ENCODE measurements at places on chromosomes 2 and 18.
A peak's percentile ranks its signal among the peaks of the same experiment; 100 is the strongest.

DNA sequence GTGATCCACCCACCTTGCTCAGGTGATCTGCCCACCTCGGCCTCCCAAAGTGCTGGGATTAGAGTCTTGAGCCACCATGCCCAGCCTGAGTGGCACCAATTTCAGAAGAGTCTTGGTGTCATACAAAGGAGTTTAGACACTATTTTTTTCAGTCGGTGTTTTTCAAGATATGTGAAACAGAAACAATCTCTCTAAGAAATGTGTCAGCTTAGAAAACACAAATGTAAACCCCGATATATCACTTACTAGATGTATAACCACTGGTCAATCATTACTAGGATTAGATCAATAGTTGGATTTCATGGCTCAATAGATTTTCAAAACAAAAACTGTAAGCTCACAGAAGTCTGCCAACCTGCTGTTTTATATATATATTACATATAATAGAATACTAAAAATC, 67.2 kb upstream of the FRZB start:
- DNase-seq = no peak

GRCh38 chr18:51988277-51988676, 351.7 kb upstream of the DCC start:
- DNase-seq = no peak

- DNase-seq = no peak
Observed at GRCh38 chr18:40874233-40874632, 1080.8 kb upstream of the PIK3C3 start.

- no peak for DNase-seq
Observed at GRCh38 chr18:77765468-77765867, 515.8 kb downstream of the GALR1 start.

GRCh38 chr2:206942592-206943478, 3.5 kb downstream of the CPO start:
- no peak for DNase-seq

GRCh38 chr2:236550290-236550689, 19.3 kb upstream of the ACKR3 start:
- no peak for DNase-seq

GRCh38 chr2:230885463-230886130, 20.9 kb downstream of the ITM2C start:
- no peak for DNase-seq

DNA sequence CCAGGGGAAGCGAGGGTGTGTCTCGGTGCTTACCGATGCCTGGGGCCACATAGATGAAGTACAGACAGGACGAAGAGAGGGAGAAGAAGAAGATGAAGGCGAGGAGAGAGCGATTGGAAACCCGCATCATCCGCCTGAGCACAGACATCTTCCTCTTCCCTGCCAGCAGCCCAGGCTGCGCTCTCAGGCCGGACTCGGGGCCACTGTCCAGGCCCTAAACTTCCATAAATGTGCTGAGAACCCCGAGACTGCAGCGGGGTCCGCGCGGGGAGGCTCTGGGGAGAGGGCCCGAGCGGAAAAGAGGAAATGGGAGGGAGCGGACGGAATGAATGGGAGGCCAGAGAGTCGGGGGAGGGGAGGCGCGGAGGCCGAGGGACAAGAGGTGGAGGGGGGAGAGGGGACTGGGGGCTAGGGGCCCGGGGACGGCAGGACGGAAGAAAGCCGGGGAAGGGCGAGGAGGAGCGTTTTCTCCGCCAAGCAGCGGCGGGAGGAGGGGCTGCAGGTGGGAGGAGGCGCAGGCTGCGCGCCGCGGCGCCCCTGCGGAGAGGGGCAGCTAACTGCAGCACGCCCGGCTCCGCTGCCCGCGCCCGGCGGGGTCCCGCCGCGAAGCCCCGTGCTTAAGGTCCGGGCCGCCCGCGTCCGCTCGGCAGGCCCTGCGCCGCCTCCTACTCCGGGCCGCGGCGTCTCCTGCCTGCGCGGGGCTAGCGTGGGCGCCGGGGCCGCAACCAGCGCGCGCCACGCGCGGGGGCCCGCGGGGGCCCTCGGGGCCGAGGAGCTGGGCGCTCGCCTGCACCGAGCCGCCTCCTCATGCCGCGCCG, at the start of gene B4GALT6:
Gene B4GALT6 (minus strand): TSS at position 303 of the 818 bp plus-strand sequence. CDS start 155 bp downstream, at position 148.
- no peak for DNase-seq

DNA sequence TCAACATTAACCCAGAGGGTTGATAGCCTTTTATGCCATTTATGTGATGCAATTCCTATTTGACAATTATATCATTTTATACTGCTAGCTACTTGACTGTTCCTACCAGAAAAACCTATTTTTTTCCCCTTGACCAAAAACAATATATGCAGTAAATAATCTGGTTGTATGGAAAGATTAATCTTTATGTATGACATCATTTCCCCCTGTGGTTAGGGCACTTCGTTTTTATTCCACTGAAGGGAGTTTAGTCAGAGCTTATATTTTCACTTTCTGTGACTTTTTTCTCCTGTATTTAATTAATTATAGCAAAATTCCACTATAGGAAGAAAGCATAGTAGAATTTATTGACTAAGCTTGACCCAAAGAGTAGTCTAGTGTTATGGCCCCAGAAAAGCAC, 107.6 kb downstream of the HAUS1 start:
- DNase-seq = no peak

DNA sequence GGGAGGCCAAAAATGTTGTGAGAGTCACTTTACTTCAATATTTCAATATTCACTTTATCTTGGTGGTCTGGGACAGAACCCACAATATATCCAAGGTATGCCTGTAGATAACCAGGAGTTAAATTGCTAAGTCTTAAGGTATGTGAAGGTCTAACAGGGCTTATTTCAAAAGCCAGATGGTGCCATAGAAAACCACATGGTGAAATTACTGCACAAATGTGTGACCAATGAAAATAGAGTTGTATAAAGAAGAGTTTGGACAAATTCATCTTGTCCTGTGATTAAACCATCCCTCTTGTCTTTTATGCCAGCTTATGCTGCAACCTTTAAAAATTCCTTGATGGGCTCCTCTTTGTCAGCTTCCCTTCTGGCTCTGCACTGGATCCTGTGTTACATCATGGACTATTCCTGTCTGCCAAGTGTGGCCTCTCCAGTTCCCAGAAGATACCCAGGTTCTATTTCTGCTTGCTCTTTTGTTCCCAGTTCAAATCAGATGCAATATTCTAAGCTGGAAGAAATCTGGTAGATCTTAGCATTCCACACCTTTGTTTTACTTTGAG, 46.8 kb downstream of the ANTXR1 start:
- no peak for DNase-seq

GRCh38 chr2:61645911-61646310, 107.8 kb upstream of the XPO1 start:
- DNase-seq = no peak

GRCh38 chr2:209463226-209463625, 39.4 kb downstream of the MAP2 start:
- DNase-seq = no peak

DNA sequence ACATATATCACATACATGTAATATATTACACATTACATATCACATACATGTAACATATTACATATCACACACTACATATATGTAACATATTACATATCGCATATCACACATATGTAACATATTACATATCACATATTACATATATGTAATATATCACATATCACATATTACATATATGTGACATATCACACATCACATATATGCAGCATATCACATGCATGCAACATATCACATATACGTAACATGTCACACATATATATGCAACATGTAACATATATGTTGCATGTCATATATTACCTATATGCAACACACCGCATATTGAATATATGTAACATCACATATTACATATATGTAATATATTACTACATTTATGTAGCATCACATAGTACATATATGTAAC, 211.2 kb downstream of the ARL6IP6 start:
- DNase-seq = no peak

DNA sequence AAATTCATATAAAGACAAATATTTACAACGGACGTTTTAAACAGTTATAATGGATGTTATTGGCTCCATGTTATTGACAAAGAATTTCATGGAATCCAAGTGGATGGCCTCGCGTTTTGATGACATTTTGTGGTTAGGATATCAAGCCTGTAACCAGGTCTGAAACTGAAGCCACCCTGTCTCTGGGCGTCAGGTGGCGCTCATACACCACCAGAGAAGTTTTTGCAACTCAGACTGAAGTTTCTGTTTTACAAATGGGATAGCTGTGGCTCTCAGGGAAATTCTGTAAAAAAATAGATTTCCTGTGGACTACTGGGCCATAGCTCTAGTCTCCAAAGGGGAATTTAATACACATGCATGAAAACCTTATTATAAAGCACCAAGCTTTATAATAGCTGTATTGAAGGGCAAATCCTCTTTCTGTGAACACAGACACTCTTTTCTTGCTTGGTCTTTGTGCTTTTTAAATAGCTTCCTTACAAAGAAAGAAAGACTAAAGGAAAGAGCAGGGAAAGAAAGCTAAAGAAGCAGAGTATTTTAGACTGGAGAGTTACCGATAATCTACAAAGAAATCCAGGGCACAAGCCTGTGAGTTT, 86.7 kb downstream of the C18orf54 start:
- DNase-seq = peak; percentile 3

DNA sequence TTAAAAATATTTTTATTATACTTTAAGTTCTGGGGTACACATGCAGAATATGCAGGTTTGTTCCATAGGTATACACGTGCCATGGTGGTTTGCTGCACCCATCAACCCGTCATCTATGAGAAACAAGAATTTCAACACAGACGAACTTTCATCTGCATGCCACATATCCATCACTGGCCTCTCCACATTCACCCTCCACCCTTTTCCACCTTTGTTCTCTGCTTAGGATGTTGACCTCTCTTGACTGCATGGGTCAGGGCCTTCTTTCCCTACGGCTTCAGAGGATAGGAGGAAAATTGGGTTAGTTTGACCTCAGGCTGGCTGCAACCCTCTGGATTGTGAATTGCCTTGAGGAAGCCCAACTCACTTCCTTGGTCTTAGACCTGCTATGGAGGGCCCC, 260.9 kb downstream of the MREG start:
- no peak for DNase-seq

GRCh38 chr2:79627237-79627636, 114.4 kb downstream of the CTNNA2 start:
- no peak for DNase-seq

DNA sequence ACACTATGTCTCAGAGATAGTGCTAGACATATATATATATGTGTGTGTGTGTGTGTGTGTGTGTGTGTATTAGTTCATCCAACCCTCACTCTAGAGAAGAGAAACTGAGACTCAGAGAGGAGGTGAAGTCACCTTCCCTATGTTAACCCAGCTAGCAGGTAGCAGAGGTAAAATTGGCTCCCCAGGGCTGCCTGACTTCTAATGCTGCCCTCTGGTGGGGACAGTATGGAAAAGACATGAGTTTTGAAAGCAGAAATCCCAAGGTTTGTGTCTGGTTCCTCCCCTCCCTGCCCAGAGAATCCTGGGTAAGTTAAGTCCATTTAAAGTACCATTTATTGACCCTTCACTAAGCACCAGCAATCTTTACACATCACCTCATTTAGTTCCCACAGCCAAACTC, 137.7 kb downstream of the THNSL2 start:
- DNase-seq = no peak

GRCh38 chr18:30527226-30527625, 515.3 kb downstream of the DSC3 start:
- no peak for DNase-seq

DNA sequence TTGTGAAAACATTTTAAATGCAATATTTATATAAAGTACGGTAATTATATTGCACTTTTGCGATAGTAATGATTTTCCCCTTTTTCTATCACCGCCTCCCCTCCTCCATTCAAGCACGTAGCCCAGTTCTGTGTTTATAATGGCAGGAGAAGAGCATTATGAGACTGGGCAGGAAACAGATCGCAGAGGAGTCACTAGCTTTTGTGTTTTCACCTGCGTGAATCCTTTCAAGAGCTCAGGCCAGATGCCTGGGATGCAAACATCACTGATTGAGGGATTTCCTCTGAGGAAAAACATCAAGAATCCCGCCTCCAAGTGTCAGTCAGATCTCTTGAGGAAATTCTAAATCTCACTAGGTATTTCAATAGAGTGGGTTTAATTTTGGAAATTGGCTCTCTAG, 178.4 kb upstream of the FN1 start:
- no peak for DNase-seq

GRCh38 chr18:76747676-76748075, 74.7 kb upstream of the ZNF236 start:
- DNase-seq = no peak

DNA sequence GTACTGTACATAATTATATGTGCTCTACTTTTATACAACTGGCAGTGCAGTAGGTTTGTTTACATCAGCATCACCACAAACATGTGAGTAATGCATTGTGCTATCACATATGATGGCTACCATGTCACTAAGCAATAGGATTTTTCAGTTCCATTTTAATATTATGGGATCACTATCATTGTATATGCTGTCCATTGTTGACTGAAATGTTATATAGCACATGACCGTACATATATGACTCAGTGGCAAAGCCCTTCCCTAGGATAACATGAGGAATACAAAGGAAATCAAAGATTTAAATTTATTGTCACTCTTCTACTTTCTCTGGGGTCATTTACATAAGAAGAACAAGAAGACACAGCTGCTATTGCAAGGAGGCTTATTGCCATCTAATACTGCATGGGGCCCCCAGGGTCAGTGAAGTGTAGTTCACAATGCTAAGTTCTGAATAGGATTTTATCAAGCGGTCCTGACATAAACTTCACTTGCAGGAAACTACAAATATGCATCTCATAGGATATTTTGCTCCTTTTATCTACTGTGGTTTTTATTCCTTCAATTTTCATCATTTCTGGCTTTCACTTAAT, 21.8 kb downstream of the PDE1A start:
- DNase-seq = no peak

DNA sequence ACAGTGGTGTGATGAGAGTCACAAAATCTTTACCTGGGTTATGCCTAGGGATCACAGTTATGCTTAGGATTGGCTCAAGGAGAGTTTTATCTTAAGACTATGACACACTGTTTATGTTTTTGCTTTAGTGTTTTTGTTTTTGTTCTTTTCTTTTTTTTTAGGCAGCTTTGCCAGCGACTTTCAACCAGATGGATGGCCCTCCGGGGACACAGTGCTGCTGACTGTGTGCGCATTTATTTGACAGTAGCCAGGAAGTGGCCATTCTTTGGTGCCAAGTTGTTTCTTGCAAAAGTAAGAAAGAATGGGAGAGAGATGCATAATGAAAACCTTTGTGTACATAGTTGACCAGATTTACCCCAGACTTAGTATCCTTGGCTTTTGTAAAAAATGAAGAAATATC, 15.1 kb upstream of the DYNC2LI1 start:
- no peak for DNase-seq

DNA sequence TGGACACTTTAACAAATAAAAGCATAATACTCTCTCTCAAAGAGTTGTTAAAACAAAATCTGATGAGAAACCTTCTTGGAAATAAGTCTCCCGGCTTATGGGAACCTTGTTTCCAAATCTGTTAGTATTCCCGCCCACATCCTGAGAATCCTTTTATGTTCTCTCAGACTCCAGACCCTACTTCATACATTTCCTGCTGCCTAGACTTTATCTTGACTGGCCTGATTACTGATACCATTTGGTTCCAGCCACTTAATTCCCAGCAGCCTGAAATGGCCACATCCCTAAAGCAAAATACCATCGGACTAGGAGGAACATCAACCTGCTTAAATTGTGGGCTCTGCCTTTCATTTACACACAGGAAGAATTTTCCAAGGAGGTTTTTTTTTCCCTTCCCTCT, 79.1 kb upstream of the CYP1B1 start:
- no peak for DNase-seq
